ENCODE measurements at places on chromosomes 12 and 14.

DNA sequence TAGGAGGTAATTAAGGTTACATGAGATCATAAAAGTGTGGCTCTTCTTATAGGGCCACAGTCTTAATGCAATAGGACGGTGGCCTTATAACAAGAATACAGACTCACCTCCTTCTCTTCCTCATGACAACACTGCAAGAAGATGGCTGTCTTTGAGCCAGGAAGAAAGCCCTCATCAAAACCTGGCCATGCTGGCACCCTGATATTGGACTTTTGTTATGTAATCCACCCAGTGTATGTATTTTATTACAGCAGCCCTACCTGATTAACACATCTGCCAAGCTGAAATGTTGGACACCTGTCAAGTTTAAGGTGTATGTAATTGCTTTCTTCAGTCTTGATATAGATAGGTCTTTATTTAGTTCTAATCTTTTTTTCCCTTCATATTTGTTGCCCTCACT is 217.0 kb downstream of the GPHN start:
- DNase-seq, result no peak

DNA sequence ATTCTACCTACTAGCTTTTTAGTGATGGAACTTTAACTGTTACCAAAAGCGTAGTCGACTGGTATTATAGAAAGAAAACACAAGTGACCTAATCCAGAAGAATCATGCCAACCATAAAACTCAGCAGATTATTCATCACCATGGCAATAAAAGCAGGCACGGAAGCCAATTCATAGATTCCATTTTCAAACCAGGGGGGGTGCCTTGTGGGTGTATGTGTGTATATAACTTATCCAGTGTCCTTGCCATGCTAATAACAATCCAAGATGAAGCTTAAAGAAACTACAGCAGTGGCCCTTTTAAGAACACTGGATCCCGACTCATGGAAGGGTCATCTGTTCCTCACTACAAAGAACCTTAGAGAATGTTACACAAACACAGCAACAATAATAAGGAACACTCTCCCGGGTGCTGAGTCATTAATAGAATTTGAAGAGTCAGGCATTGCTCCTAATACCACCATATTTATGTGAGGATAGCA is 61.0 kb downstream of the EPS8 start:
- no peak for DNase-seq

- DNase-seq, result no peak
These were observed 77.7 kb upstream of the C14orf132 start for GRCh38 chr14:95961481-95961880.

GRCh38 chr12:1576410-1577241 is 17.8 kb downstream of the FBXL14 start:
- no peak for DNase-seq

DNA sequence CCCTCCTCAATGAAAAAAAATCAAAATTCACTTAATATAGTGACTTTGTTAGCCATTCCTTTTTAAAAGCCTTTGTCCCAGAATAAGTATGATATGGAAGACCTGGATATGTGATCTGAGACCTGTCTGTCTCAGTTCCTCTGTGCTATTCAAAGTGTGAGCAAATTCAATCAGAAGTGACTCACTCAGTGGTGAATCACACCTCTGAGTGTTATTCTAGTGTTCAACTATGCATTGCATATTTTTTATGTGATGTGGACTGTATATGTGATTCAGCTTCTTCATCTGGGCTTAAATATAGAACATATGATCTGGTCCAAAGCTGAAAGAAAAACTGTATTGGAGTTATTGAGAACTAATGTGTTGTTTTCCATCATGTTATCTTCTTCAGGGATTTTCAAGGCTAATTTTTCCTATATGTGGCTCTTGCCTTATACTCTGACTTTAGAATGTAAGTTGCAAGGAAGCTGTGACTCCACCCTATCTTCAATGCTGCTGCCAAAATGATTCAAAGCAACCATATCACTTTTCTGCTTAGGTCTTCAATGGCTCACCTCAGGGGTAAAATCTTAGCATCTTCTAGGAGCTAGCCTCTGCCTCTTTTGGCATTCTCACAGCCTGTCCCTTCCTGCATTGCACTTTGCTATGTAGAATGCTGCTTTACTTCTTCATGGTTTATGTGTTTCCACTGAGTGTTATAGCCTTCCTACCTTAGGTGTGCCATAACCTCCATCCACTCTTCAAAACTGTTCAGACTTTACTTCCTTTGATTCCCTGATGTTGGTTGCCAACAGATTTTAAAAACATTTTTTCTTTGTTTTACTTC is 169.8 kb downstream of the OTOGL start:
- no peak for DNase-seq

GRCh38 chr12:92134638-92135274 is 10.9 kb downstream of the BTG1 start:
- peak; percentile 48 for DNase-seq

DNA sequence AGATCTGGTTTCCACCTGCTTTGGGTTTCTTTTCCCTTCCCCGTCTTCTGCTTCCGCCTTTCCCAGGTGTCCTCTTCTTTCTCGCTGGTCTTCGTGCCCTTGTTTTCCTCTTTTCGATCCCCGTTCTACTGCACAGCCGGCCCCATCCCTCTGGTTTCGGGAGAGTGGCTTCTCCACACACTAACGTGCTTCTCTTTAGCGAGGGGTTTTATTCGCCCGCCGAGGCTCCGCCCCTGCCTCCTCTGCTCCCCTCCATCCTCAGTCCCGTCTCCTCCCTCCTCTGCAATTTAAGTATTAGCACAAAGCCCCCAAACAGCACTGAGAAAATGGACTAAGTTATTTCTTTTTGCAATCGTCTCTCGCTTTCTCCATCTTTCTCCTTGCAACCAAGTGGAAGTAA is at the start of gene SLC7A8:
Gene SLC7A8, minus strand, starts transcription at position 182 of the 400 bp plus-strand sequence. CDS start 746 bp downstream, outside the sequence.
- no peak for DNase-seq

- DNase-seq, result no peak
These were observed 109.9 kb downstream of the TTC8 start for GRCh38 chr14:88934351-88934806.

DNA sequence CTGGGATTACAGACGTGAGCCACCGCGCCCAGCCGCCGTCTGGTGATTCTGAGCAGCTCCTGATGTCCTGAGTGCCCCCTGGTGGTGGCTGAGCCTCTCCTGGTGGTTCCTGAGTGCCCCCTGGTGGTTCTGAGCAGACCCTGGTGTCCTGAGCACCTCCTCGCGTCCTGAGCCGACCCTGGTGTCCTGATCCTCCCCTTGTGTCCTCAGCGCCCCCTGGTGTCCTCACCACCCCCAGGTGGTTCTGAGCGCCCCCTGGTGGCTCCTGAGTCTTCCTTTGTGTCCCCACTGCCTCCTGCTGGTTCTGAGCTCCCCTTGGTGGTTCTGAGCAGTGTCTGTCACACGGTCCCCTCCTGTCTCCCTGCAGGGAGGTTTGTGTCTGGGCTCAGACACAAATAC is 1304.9 kb downstream of the TMEM121 start:
- DNase-seq, result peak; percentile 56

GRCh38 chr14:69715725-69716477 is 51.0 kb upstream of the SRSF5 start:
- DNase-seq, result no peak

DNA sequence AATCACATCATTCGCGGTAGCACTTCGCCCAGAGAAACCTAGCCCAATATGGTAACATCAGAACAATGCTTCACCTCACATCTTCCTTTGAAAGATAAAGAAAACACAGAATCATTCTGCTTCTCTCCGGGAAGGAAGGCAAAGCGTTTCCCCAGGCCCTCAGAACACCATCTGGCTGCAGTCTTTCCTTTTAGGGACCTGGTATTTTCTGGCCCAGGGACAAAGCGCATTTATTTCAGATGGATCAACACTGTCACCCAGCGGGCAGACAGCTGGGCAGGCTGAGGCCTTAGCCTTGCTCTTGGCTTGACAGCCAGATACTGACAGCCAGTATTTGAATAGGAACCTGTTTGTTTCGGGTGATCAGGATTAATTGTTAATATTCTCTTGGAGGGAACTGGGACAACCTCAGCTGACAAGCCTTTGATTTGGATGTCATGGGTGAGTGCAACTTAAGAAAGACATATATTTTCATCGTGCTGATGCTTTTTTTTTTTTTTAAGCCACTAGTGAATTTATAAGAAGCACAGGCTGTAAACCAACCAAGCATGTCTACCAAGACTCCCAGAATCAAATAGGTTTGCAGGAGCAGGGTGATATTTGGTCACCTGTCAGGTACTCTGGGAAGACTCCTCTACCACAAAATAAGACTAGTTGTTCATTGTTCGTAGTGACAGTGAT is 118.9 kb downstream of the VEZT start:
- no peak for DNase-seq

GRCh38 chr12:113439606-113440030 is 17.4 kb downstream of the SDSL start:
- no peak for DNase-seq

DNA sequence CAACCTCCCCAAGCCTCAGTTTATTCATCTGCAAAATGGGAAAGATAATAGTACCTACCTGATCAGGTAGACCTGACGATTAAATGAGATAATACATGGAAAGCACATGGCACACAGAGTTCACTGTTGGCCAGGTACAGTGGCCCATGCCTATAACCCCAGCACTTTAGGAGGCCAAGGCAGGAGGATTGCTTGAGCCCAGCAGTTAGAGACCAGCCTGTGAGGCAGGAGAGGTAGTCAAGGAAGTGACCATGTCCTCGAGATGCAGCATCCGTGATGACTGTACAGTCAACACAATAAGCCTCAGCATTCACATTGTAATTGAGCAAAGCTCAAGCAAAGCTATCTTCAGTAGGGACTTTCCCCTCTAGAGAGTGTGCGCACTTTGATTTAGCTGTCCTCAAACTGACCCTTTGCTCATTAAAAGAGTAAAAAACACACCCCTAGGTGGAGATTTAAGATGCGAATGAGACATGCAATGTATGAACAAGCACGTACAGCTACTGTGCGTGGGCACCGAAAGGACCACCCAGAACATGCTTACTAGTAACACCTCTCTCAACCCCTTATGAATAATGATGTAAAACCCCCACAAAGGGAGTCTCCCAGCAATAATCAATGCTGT is 9.9 kb downstream of the ISCU start:
- DNase-seq, result no peak

- no peak for DNase-seq
These were observed 138.7 kb upstream of the FGD4 start for GRCh38 chr12:32260696-32261095.

DNA sequence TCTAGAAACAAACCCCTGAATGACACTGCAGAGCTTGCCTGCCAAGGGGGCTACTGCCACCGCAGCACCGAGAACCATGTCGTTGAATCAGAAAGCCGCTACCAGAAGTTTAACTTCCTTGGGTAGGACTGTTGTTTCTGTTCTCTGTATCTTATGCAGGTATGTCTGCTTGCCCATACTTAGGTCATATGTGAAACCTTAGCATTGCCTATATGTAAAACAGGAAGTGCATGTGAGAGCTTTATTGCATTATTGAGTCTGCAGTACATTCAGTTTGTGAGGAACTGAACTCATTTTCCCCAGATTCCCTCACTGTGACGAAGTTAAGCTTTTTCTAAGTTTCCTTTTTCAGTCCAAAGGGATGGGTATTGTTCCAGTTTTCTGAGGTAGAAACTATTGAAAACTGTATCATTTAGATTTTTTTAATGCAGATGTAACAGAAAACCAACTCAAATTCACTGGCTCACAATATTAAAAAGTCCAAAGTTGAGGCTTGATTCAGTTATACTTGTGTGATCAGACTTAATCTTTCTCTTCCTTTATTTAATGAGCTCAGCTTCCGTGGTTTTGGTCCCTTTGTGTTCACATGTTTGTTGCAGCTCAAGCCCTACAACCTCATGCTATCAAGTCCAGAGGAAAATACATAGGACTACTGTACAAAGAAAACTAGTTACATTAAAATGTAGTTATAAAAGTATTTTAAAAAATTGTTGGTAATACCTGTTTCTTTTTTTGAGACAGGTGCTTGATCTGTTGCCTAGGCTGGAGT is 6.9 kb downstream of the FBXO34 start:
- DNase-seq, result peak; percentile 20

GRCh38 chr14:30988509-30988908 is 36.9 kb upstream of the AP4S1 start:
- DNase-seq, result no peak

DNA sequence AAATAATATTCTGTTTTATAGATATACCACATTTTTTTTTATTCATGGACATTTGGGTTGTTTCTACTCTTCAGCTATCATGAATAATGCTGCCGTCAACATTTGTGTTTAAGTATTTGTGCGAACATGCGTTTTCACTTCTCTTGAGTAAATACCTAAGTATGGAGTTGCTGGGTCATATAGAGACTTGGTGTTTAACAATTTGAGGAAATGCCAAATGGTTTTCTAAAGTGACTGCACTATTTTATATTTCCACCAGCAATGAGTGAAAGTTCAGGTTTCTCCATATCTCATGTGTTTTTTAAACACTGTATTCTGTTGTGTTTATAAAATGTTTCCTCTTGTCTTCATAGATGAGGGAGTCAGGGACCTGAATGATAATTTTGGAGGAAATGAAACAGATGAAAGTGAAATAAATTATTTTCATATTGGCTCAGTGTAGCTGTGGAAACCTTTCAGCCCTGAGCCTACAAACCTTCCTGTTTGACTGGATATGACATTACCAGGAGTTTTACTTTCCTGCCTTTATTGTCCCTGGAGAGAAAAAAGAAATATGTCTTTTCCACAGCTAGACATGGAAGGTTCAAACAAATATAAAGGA is 26.3 kb downstream of the DAAM1 start:
- no peak for DNase-seq

- no peak for DNase-seq
These were observed 468.4 kb upstream of the STXBP6 start for GRCh38 chr14:25518364-25518763.

DNA sequence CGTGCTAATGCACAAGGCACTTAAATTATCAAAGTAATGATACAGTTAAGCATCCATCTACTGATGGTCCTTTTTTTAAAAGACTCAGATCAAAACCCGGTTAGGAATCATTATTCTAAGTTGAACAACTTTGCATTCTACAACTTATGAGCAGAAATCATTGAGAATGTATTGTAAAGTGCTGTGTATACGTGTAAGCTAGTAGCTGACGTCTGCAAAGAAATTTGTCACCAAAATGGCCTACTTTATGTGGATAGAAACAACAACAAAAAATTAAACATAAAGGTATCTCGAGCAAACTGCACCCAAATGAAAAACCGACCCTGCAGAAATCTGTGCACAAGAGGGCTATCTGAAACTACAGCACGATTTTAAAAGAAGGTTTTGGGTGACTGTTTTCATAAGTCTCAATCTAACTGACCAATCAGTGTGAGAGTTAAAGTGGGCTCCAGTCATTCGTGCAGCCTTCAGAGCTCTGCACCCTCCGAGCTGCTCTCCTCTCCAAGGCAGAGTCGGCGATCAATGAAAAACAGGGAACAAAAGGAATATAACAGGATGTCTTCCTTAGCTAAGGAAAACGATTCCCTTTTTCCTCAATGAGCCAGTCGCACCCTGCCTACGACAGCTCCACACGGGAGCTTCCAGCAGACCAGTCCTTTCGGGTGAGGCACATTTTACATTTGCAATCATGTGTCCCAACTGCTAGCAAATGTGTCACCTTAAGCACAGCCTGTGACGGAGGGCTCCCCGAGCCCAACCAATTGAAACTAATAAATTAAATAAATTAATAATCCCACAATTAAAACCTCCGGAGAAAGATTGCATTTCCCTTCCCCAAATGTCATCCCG is 200.7 kb upstream of the FOXN3 start:
- peak; percentile 64 for DNase-seq
